ENCODE measurements at places on chromosomes 16 and 17. TPM values are rescaled to one million over a fixed set of nuclear protein-coding genes. Genes with fewer than 3 reads are reported as not detected.

FA2H gene
- total RNA-seq = 0.49 TPM

SHBG gene
- 0.33 TPM for total RNA-seq

CMTM2 gene
- not detected for total RNA-seq

LITAF gene
- total RNA-seq = 145 TPM

CHD9 gene
- total RNA-seq = 87.3 TPM

LRRC36 gene
- 0.51 TPM for total RNA-seq

DOC2B gene
- total RNA-seq = 16.3 TPM

EPN3 gene
- total RNA-seq = not detected

HYDIN gene
- total RNA-seq = 4.8 TPM

MT4 gene
- not detected for total RNA-seq

CCDC144A gene
- total RNA-seq = 18.6 TPM

LRRC46 gene
- total RNA-seq = 0.51 TPM

AGRP gene
- total RNA-seq = not detected

CBFA2T3 gene
- 9.4 TPM for total RNA-seq

HASPIN gene
- total RNA-seq = 0.13 TPM
